Activated CD8-positive, alpha-beta T cell treated with anti-CD3 and anti-CD28 coated beads for 36 hours (primary cell): ENCODE measurements at places on chromosomes 12 and 14.
A peak's percentile ranks its signal among the peaks of the same experiment; 100 is the strongest.

GRCh38 chr14:61620130-61620946 lies 75.0 kb upstream of the HIF1A start:
- DNase-seq: peak; percentile 74

GRCh38 chr14:88037325-88037724 lies 32.4 kb downstream of the GPR65 start:
- no peak for DNase-seq

GRCh38 chr14:54981698-54982097 lies 45.2 kb downstream of the WDHD1 start:
- no peak for DNase-seq

DNA sequence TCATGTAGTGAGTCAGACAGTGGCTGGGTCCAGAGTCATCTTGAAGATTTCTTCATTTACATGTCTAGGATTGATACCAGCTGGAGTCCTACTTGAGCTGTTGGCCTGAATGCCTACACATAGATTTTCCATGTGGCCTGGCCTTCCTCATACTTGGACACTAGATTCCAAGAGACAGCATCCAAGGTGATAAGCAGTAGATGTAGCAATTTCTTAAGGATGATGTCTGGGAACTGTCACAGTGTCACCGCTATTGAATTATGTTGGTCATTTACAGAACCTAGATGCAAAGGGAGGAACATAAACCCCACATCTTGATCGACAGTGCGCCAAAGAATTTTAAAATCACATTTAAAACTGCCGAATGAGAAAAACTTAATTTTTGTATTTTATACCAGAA lies 412.3 kb downstream of the TRHDE start:
- DNase-seq: no peak

GRCh38 chr14:99363616-99364290 lies 91.8 kb upstream of the BCL11B start:
- no peak for DNase-seq

- DNase-seq: no peak
Observed at GRCh38 chr12:128940090-128940888, 87.0 kb downstream of the GLT1D1 start.

DNA sequence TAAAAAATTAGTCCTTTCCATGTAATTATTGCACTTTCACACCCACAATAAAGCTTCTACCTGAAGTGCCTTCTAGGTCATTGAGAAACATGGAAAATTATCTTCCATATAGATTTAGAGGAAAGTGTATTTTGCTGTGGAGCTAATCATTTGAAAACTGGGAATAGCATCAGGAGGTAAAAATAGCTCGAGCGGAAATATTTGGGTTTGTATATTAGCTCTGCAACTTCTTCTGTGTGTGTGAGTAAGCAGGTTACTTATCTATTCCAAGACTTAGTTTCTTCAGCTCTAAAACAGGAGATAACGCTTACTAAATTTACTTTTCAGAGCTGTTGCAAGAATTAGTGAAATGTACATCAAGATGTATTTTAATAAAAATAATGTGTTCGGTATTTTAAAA lies 95.0 kb upstream of the MON2 start:
- no peak for DNase-seq
